ENCODE measurements at places on chromosomes 12 and 14.

DNA sequence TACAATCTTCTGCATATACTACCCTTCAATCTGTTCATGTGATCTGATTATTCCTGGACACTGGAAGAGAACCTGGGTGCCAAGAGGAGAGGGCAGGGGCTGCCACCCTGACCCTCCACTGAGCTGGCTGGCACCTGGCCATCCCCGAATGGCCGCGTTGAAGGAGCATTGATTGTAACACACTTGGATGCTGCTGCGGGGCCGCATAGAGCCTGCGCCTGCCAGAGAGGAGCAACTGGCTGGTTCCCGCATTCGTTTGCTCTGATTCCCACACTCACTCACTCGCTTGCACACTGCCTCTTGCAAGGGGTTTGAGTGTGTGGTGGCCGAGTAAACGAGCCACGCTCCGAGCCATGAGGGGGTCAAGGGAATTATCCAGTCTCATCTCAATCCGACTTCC, 32.4 kb downstream of the PSEN1 start:
- DNase-seq: no peak

- no peak for DNase-seq
Measured at GRCh38 chr14:74619672-74620131, 7.7 kb upstream of the LTBP2 start.

- DNase-seq: no peak
Measured at GRCh38 chr12:119838826-119839600, 38.1 kb downstream of the CIT start.

DNA sequence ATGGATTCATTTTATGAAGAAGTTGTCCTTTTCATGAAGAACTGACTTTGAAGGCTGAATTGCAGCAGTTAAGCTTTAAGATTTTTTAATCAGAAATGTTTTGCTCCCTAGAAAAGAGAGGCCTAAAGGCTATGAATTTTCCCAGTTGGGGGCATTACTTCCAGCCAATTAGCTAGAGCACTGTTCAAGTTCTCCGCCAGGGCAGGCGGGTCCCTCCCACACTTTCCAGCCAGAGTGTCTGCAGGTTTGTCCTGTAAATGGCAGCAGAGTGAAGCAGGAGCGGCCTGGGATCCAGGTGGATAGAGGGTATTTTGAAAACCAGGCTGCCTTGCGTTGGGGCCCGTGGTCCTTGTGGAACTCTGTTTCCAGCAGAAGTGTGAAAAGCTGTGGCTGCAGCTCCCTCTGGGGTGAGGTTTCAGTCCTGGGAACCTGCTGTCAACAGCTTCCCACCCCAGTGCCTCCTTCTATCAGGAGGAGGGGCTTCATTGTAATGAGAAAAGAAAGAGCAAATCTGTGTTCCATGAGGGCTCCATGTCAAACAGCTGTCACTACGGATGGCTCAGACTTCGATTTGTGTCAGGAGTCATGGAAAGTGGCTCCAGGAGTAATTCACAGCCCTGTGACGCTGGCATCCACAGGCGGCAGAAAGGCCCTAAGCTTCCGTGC, 210.7 kb upstream of the TMEM132C start:
- DNase-seq: peak; percentile 71

DNA sequence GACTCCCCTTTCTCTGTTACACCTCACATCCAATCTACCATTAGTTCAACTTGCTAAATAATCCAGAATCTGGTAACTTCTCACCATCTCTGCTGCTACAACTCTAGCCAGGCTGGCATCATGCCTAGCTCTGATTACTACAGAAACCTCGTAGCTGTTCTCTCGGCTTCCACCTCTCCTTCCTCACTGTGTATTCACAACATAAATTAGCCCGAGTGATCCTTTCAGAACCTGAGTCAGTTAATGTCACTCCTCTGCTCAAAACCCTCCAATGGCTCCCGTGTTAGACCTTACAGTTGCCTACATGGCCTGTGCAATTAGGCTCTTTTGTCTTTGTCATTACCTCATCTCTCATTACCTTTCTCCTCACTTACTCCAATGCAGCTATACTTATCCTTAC, 139.4 kb downstream of the PDE3A start:
- DNase-seq: no peak

- no peak for DNase-seq
Measured at GRCh38 chr14:73422515-73422914, 35.8 kb downstream of the NUMB start.

DNA sequence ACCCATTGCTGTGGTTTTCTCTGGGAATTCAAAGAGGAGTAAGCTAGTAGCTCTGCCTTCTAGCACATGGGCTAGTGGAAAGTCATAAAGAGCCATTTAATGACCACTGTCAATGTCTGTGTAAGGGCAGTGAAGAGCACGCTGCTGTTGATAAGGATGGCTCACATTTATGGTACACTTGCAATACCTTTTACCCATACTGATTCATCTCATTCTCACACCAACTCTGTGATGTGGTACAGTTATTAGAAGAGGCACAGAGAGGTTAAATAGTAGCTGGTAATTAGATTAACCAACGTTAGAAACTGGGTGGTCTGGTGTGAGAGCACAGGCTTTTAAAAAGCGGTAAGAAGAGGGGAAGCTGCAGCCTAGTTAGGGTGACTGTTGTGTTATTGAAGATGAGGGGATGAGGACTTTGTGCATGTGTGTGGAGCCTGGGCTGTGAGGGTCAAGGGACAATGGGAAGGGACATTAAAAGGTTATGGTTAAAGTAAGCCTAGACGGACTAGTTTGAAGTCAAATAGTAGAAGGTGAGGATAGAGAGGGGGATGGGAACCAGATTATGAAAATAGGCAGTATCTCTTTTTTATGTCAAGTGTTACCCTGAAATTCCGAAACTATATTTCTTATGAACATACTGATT, 25.2 kb downstream of the RASSF3 start:
- peak; percentile 45 for DNase-seq

DNA sequence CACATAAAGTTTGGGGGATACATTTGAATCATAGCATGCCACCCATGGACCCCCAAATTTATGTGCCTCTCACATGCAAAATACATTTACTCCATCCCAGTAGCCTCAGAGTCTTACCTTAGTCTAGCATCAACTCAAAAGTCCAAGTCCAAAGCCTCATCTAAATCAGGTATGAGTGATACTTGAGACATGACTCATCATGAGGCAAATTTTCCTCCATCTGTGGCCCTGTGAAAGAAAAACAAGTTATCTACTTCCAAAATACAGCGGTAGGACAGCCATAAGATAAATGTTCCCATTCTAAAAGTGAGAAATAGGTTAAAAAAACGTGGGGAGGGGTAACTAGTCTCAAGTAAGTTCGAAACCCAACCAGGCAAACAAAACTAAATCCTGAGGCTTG, 444.2 kb downstream of the SNAPC1 start:
- DNase-seq: no peak

DNA sequence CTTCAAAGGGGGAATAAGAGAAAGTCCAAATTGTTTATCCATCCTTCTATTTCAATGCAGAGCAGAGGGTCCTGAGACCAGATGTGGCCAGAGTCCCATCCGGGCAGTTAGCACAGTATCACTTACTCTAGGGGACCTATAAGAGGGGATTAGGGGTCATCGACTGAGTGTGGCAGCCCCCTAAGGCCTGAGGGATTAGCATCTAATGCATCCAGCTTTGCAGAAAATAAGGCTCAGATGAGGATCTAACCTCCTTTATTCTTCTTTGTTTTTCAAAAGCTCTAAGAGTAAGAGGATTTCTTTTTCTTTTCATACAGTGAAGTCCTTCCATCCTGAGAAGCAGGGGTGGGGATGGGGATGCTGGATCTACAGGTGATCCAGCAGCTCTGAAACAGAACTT, 43.5 kb downstream of the NEUROD4 start:
- DNase-seq: no peak

DNA sequence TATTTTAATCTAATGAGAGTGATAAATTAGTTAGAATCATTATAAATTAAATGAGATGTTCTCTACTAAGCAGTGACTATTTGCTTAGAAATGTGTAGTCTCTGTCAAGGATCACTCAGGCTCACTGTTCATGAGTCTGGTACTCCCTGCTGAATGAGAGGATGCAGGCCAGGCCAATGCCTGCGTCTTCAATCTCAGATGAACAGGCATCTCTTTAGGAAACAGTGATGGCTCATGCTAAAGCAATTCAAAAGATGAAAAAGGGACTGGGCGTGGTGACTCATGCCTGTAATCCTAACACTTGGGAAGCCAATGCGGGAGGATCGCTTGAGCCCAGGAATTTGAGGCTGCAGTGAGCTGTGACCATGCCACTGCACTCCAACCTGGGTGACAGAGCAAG, 106.8 kb downstream of the ZFC3H1 start:
- no peak for DNase-seq

DNA sequence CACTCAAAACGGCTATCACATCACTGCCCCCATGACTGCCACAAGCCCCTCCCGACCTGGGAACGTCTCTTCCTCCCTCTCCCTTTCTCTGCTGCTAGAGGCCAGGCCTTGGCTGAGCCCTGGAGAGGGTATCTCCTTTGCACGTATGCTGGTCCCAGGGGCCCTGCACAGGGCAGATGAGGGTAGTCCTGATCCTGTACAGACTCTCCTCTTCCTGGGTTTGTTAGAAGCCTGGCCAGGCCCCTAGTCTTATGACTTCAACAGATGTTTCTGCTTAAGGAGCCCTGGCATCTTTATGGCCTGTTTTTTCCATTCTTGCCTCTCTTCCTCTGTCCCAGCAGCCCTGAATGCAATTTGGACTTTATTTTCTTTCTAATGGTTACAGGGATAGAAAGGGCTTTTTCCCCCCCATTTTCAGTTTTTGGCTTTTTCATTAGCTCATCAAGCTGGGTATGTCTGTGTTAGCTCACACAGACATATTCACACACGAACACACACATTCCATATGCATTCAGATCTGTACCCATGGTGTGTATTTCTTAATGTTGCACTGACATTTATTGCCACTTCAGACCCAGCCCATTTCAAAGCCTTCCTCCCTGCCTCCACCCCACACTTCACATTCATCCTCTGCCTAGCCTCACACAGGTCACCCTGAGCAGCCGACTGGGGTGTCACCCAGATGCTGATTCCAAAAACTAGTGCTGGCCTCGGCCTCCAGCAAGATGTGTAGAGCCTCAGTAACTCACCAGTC, 203.2 kb downstream of the ZFP36L1 start:
- DNase-seq: peak; percentile 83

- no peak for DNase-seq
Measured at GRCh38 chr12:51954561-51955361, 3.3 kb downstream of the ACVR1B start.

DNA sequence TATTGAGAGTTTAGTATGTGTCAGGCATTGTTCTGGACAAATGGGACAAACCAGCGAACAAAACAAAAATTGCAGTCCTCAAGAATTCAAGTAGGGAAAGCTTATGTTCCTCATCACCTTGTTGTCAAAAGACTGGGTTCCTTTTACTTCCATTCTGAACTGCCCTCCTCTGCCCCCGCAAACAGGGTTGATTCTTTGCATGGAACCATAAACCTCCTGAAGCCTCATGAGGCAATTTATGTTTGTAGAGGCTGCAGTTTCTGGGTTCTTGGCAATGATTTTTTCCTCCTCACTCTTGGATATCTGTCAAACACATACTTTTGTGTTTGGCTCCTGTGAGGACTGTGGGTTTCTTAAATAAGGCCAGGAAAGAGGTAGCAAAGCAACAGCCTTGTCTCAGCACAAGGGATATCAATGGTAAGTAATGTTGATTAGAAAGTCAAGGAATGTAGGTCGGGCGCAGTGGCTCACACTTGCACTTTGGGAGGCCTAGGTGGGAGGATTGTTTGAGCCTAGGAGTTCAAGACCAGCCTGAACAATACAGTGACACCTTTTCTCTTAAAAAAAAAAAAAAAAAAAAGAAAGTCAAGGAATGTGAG, 13.9 kb downstream of the COPZ1 start:
- no peak for DNase-seq

DNA sequence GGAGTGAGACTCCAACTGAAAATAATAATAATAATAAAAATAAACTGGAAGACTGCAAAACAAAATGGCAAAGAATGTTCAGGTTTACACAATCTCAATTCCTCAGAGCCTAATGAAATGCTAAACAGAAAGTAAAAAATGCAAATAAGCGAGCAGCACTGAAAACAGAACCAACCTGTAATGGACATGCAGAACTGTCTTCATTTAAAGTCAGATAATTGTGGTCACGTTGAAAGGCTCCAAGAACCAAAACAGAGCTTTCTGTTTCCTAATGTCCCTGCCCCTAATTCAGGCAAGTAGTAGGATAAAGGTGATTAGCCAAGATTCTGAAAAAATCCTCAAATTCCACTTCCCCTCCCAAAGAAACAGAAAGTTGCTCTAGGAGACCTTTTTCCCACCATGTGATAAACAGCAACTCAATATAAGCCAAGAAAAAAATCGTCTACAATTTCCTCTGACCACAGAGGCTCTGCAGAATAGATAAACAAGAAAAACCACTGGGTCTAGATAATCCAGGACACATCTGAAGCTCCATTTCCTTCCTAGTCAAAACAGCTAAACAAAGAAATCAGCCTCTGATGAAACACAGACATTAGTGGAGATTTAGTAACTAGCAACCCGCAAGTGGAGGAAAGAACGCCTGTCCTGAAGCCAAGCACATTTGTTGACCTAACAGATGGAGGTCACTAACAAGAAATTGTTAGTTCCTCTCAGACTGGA, 3.0 kb downstream of the MIS18BP1 start:
- DNase-seq: no peak

DNA sequence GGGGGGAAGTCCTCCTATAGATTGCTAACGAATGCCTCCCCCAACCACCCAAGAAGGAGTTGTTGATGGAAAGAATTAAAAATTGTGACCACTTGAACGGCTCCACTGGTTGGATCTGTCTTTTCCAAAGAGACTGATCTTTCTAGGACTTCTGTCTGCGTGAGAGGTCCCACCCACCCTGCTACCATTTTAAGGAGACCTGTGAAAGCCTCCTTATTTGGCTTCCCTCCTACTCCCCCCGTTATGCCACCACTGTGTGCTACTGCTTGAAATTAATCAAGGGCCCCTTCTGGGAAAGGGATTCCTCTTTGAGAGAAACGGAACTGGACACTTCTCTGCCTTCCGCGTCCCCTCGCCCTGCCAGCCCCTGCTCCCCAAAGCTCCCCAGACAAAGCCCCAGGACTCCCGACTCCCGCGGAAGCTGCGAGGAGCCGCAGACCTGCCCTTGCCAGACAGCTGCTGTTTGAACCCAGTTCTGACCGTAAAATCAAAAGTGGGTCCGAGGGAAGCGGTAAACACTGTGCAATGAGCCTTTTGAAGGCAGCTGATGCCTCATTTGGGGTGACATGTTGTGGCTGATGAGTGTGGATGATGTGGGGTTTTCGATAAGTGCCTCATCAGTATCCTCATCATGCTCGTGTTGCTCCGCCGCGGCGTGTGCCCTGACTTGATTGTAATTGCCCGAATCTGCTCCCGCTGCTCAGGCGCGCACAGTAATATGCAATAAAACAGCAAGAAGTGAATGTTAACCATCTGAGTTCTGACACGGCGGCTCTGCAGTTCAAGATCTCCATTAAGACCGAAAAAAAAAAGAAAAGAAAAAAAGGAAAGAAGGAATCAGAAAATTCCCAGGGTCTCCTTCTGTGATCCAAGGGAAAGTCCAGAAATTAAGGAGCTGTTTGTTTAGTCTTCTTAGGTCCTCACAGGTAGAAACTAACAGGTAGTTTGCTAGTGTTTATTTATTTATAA, 48.2 kb downstream of the MBIP start:
- DNase-seq: peak; percentile 22

- DNase-seq: no peak
Measured at GRCh38 chr14:68263563-68264259, 444.1 kb downstream of the RAD51B start.

GRCh38 chr12:17344649-17345048, 738.7 kb upstream of the LMO3 start:
- no peak for DNase-seq

All from SK-N-DZ (cell line).